ENCODE measurements at places on chromosomes 13 and 19.

- DNase-seq, result no peak
Observed at GRCh38 chr13:26941345-26942174, 181.0 kb upstream of the GPR12 start.

- DNase-seq, result no peak
Observed at GRCh38 chr19:46472592-46472991, 1.2 kb upstream of the PNMA8A start.

DNA sequence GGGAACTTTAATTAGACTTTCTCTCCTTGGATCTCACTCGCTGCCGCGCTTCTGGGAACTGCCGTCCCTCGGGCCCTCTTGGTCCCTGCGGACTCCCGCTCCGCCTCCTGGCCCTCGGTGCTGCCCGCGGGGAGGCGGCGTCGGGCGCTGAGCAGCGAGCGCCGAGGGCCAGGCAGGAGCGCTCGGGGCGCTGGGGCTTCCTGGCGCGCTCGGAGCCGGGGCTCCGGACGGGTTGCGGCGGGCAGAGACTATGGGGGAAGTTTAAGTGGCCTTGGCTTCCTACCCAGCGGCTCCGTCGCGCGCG lies 704 bp downstream of the CHST8 start:
- DNase-seq, result no peak

- DNase-seq, result no peak
Observed at GRCh38 chr19:31058676-31059340, 290.4 kb downstream of the TSHZ3 start.

DNA sequence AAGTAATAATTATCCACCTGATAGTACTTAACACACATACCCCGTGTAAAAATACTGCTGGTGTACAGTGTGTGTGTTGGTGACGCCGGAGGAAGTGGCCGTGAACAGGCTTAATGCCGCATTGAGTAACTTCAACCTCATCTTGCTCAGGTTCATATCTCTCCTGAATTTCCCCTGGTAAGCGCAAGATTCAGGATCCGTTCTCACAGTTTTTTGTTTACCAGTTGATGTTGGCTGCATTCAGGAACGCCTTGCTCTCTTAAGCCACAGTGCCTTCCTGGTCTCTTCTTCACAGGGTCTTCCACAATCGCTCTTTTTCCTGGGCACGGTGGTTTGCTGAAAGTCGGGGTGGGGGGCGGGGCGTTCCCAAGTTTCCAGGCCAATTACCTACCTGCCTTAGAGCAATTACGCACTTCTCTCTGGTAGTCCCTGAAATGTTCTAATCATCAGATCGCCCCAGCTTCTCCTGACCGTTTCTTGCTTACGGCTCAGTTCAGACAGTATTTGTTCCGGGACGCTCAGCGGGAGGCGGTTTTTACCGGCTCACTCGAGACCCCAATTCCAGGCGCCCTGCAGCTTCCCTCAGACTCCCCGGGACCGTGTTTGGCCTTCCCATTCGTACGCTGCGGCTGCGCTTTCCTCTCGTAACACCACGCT lies 706 bp upstream of the DNAJC3 start:
- peak; percentile 58 for DNase-seq

DNA sequence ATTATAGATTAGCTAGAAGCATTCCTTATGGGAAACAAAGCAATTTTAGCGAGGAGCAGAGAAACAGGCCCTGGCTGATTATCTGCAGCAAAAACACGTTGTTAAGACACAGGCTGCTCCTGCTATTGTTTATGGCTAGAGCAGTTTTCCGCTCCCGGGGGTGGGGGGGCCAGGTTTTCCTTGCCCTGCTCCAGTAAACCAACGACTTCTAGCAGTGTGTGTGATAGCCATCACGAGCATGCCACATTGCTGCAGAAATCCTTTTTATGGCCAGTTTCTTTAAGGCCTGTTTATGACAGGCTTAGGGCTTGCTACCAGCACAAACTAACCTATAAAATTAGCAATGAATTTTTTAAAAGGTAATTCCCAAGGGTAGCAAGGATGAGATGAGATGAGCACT lies 18.4 kb upstream of the IL17D start:
- no peak for DNase-seq

- DNase-seq, result no peak
Observed at GRCh38 chr13:68851026-68851425, 1256.6 kb upstream of the ATXN8OS start.

DNA sequence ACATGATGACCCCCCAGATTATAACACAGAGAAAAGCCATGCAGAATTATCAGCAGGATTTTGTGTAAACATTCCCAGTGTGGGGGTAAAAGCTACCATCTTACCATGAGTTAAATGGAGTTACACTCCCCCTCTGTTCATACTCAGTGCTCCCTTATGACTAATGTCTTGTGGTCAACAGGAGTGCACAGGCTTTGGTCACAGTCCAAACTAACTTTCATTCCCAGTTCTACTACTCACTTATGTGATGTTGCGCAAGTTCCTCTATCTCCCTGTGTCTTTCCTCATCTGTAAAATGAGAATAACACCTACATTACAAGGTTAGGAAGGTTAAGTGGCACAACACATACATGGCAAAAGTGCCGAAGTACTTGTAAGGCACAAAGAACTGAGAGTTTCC lies 277.9 kb downstream of the RBM26 start:
- DNase-seq, result no peak

DNA sequence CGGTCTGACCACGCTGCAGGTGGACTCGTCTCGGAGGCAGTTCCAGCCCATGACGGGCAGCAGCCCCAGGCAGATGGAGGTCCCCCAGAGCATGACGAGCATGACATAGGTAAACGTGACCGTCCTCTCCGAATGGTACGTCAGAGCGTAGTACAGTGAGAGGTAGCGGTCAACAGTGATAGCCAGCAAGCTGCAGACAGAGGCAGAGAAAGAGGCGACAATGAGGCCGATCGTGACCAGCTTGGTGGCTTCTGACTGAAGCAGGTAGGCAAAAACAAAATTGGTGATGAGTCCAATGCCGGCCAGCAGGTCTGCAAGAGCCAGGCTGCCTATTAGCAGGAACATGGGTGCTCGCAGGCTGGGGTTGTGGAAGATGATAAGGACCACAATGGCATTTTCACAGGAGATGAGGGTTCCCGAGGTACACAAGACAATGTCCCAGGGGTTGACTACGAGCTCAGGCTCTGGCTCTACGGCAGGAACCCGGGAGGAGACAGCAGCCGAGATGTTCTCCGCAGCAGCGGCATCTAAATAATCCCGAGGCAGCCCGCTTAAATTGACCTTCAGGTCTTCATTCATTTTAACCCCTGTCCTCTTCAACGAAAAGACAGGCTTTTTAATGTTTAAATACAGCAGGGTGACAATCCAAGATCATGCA lies 1.2 kb downstream of the GPR12 start:
- peak; percentile 1 for DNase-seq

DNA sequence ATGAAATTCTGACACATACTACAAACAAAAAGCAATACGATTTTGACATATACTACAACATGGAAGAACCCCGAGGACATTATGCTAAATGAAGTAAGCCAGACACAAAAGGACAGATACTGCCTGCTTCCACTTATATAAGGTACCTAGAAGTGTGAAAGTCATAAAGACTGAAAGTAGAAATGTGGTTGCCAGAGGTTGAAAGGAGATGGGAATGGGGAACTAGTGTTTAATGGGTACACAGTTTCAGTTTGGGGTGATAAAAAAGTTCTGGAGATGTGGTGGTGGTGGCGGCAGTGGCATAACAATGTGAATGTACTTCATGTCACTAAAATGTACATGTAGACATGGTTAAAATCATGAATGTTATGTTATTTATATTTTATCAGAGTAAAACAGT lies 12.1 kb upstream of the NDFIP2 start:
- DNase-seq, result no peak

GRCh38 chr19:2967972-2968371 lies 9.4 kb upstream of the TLE6 start:
- DNase-seq, result no peak

DNA sequence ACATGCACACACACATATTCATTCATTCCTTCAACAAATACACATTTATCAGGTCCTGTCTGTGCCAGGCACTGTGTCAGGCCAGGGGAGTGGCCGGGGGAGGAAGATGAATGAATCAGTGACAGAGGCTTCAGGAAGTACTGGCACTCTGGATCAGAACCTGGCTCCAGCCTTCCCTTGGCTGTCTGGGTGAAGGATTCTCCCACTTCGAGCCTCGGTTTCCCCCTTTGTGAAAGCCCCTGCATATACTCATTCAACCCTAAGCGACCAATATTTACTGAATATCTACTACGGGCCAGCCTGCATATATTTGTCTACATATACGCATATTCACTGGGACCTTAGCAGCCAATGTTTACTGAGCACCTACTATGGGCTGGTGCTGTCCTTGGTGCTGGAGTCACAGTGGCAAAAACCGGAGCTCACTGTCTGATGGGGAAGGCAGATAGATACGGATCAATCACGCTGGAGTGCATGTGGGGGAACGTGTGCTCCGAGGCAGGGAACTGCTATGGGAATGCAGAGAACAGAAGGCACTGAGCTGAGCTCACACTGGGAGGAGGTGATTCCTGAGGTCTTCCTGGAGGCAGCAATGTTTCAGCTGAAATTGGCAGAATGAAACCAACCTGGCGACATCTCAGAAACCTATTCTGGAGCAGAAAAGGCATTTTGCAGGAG lies 636 bp upstream of the ZNF579 start:
- DNase-seq, result no peak

GRCh38 chr13:80649274-80649673 lies 308.3 kb upstream of the SPRY2 start:
- no peak for DNase-seq

- no peak for DNase-seq
Observed at GRCh38 chr13:46310066-46310465, 77.0 kb downstream of the RUBCNL start.
